GM12864 (cell line): ENCODE measurements at places on chromosomes 4 and X.

DNA sequence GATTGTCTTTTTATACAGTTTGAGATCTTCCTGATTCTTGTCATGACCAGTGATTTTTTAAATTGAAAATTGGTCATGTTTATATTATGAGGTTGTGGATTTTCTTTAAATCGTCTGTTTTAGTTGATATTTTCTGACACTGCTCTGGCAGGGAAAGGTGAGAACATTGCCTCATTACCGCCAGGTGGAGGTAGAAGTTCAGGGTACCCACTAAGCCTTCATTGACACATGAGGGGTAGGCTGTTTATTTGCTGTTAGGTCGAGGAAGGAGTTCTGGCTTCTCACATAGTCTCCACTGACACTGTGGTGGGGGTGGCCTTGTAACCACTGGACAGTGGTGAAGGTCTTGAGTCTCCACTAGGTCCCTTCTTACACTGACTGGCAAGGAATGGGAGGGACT lies 117.6 kb upstream of the GPR101 start:
- DNase-seq = no peak

GRCh38 chrX:30992381-30992904 lies 79.4 kb downstream of the FTHL17 start:
- DNase-seq = no peak

- DNase-seq = no peak
These were observed 413.7 kb downstream of the PPP3CA start for GRCh38 chr4:100933628-100934027.

- no peak for DNase-seq
These were observed 2.9 kb upstream of the YTHDC1 start for GRCh38 chr4:68352791-68353190.

GRCh38 chrX:47956016-47956415 lies 47.8 kb downstream of the ZNF182 start:
- DNase-seq = no peak

GRCh38 chr4:137934911-137935310 lies 307.2 kb downstream of the SLC7A11 start:
- no peak for DNase-seq

DNA sequence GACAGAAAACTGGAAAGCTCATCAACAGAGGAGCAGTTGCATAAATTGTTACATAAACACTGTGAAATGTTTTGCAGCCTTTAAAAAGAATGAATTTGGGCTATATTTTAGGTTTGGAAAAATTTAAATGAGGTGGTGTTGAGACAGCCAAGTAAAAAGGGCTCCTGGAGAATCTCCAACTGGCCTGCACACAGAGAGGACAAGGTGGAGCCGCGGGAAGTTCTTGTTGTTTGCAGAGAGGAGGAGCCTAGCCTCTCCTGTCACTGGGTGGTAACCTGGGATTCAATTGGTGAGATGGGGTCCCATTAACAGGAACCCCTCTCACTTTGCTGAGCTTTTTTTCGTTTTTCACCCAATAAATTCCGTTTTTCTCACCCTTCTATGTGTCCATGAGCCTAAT lies 13.4 kb downstream of the GIMD1 start:
- no peak for DNase-seq

- DNase-seq = no peak
These were observed 235.1 kb downstream of the PPARGC1A start for GRCh38 chr4:23654791-23655190.

DNA sequence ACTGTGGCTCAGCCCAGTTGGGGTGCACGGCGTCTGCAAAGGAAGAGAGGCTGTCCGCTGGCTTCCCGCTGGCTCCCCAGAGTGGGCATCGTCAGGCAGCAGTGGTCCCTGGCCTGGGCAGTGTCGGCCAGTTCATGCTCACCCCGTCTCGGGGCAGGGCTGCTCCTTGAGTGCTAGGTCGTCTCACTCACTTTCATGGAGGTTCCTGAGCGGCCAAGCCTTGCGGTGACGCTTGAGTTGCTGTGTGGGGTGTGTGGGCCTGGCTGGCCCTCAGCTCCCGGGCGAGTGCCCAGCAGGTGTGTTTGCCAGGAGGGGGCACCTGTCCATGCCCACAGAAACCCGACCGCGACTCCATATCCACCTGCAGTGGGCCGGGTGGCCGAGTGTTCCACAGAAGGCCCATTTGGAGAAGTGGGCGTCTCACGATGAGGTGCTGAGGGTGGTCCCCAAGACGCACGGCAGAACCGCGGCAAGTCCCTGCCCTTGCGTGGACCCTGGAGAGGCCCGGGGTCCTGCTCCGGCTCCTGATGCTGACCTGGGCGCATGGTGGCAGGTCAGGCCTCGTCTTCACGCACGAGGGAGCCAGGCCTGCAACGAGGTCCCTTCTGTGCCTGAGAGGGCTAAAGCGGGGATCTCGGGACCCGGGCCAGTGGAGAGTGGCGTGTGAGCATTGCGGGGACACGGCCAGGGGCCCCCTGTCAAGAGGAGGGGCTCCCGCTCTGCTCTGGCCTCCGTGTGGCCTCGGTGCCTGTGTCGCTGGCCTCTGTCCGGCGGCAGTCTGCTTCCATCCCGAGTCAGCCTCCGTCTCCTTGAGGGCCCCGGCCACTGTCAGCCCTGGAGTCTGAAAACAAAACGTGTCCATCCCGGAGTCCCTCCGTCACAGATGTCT lies 18.5 kb upstream of the UVSSA start:
- no peak for DNase-seq

GRCh38 chr4:146343199-146343598 lies 128.9 kb downstream of the REELD1 start:
- DNase-seq = peak; percentile 30

GRCh38 chrX:55451626-55451989 lies 319 bp upstream of the MAGEH1 start:
- DNase-seq = no peak

- DNase-seq = no peak
These were observed 4.9 kb downstream of the OPHN1 start for GRCh38 chrX:68428431-68428830.

DNA sequence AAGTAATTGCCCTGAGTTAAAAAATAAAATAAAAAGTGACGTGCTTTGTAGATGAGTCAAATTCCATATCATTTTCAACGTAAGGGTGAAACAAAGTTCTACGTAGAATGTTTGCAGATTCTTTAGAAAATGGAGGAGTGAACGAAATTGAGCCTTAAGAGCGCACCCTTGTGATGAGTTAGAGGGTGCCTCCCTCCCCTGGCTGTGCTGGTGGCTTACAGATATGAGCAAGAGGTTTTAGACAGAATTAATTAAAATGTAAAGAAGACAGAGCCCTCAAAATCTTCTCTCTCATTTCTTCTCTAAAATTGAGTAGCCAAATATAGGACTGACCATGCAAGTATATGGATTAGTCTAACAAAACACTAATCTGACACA lies 30.2 kb upstream of the LGI2 start:
- DNase-seq = no peak

DNA sequence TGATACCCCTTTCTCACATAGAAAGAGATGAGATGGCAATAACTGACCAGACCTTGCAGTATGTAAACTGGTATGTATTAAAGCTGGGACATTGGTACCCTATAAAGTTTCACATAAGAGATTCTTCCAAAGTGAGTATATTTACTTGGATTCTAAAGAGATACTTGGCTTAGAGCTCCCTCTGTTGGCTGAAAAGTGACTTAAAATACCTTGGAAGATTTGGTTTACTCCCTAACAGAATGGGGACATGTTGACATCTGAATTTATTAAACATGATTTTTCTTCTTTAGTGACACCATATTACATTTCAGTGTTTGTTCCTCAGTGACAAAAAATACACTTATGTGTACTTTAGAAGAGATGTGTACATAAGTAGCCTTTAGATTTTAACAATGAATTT lies 47.9 kb upstream of the RGN start:
- peak; percentile 5 for DNase-seq

DNA sequence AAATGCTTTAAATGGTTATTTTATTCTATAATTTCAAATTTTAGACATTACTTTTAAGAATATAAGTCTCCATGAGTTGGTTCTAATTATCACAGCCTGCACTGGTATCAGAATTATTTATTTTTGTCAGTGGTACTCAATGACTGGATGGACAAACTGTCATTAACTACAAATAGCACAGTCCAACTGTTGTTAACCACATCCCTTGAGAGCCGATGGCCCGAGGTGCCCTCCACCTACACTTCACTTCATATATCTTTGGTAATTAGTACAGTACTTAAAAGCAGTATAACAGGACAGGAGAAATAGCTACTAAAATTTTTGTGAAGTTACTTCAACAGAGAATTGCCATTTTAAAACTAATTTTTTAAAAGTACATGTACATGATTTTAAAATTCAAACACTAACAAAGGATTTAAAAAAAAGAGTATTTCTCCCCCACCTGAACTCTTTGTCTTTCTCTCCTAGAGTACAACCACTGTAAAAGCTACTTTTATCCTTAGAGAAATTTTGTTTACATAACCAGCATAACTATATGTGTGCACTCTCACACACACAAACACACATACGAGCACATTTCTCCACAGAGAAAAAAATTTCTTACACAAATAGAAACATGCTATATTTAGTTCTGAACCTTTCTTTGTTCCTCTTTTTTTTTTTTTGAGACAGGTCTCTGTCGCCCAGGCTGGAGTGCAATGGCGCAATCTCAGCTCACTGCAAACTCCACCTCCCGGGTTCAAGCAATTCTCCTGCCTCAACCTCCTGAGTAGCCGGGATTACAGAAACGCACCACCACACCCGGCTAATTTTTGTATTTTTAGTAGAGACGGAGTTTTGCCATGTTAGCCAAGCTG lies 6.5 kb downstream of the TIFA start:
- DNase-seq = peak; percentile 74

DNA sequence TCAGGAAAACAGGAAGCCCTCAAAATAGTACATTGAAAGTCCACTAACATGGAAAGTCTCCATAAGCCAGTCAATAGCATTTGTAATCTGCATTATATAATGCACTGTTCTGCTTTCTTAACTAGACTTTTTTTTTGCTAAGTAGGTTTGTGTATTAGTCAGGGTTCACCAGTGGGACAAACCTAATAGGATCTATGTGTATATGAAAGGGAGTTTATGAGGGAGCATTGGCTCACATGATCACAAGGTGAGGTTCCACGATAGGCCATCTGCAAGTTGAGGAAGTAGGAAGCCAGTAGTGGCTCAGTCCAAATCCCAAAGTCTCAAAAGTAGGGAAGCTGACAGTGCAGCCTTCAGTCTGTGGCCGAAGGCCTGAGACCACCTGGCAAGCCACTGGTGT lies 116.0 kb downstream of the MXRA5 start:
- no peak for DNase-seq

- DNase-seq = no peak
These were observed 8.0 kb upstream of the KCNE5 start for GRCh38 chrX:109632906-109633504.

DNA sequence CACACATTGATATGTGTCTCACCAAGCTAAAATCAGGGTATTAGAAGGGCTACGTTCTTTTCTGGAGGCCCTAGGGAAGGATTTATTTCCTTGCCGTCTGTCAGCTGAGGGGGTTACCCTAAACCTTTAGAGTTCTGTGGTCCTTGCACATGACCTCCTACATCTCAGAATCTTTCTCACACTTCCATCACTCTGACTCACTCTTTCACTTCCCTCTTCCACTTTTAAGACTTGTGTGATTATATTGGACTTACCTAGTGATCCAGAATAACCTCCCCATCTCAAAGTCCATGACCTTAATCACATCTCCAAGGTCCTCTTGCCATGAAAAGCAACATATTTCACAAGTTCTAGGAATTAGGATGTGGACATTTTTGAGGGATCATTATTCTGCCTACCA lies 53.6 kb upstream of the FUNDC1 start:
- DNase-seq = peak; percentile 33

- DNase-seq = no peak
These were observed 38.6 kb downstream of the SORBS2 start for GRCh38 chr4:185773419-185773818.

GRCh38 chrX:23434356-23434884 lies 99.8 kb downstream of the PTCHD1 start:
- DNase-seq = no peak

DNA sequence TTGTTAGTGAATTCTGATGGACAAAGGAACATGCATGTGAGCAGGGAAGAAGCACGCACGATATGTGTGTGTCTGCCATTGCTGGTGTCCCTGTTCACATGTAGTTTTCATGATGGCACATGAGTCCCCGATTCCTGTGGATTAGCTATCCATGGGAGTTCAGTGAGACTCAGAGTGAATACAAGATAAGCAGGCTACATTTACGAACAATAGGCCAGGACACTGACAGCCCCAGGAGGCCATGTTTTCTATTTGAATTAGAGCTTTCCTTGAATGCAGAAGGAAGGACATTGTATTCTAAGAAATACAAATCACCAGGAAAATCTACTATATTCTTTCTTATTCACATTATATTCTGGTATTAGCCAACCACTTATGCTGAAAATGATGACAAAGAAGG lies 171.4 kb downstream of the PPP1R2C start:
- no peak for DNase-seq

DNA sequence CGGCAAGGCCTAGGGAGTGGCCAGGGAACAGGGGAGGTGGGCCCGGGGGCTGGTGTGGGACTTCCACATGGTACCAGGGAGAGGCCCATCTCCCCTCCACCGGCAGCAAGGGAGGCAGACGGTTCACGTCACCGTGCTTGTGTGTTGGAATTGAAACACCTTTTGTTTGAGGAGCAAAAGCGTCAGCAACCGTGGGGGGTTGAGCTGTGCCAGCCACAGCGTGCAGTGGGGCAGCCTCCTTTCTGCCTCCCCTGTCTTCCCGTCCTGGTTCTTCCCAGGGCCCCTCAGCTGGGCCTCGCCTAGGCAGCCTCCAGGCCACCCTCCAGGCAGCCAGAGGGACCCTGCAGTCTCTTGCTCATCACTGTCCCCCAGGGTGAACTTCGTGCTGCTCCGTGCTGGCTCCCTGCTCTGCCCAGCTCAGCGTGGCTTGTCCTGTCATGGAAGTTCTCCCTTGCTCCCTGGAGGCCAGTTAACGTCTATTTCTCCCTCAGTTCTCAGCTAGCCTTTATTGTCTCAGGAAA lies 32.1 kb upstream of the HGFAC start:
- no peak for DNase-seq

DNA sequence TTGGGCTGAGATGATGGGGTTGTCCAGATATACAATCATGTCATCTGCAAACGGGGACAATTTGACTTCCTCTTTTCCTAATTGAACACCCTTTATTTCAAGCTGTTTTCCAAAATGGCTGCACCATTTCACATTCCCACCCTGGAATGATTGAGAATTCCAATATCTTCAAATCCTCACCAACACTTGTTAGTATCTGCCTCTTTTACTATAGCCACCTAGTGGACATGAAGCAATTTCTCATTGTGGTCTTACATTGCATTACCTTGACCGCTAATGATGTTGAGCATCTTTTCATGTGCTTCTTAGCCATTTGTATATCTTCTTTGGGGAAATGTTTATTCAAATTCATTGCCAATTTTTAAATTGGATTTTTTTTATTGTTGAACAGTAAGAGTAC lies 364.8 kb downstream of the SMARCA1 start:
- no peak for DNase-seq

DNA sequence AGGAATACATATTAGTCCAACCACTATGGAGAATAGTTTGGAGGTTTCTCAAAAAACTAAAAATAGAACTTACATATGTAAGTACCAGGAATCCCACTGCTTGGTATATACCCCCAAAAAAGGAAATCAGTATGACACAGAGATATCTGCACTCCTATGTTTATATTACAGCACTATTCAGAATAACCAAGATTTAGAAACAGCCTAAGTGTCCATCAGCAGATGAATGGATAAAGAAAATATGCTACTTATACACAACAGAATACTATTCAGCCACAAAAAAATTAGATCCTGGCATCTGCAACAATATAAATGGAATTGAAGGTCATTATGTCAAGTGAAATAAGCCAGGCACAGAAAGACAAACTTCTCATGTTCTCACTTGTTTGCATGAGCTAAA lies 27.5 kb upstream of the ABCG2 start:
- DNase-seq = no peak
